HEK293T (cell line): ENCODE measurements at places on chromosomes 3 and 15.

GRCh38 chr3:123371859-123372685 lies 76.8 kb downstream of the ADCY5 start:
- no peak for DNase-seq

- no peak for DNase-seq
Measured at GRCh38 chr15:64695561-64695992, 79.8 kb downstream of the RBPMS2 start.

DNA sequence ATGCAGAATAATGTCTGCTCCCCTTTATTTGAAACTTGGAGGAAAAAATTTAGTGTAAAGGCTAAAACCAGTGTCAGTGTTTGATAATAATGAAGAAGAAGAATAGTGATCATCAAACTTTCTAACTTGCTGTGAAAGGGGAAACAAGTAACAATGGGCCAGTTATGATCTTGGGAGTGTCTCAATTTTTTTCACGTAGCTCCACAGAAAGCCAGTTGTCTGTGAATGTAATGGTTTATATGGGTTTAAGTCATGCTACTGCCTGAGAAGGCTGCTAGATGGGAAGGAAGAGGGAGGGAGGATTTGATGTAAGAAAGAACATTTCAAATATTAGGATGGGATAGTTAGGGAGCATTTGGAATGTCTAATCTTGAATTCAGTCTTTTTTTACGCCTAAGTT lies 21.1 kb upstream of the SSR3 start:
- no peak for DNase-seq

DNA sequence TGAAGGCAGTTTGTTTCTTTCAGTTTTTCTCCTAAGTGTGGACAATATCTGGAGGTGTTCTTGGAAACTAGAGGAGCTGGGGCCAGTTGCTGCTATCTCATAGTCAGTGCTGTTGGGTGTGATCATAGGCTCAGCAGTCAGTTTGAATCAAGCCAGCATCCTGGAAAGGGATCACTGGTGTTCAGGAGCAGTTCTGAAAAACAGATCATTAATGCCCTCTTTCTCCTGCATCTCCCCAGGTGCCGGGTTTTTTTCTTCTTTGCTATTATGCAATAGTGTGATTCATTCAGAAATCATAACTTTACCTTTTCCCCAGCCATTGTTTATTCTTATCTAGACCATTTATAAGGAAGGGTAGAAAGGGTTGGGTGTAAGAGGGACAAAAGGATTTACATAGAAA lies 24.0 kb downstream of the LNP1 start:
- no peak for DNase-seq

GRCh38 chr3:87288446-87288845 lies 12.1 kb upstream of the POU1F1 start:
- no peak for DNase-seq

- DNase-seq = no peak
Measured at GRCh38 chr3:102511639-102512038, 76.8 kb downstream of the ZPLD1 start.

DNA sequence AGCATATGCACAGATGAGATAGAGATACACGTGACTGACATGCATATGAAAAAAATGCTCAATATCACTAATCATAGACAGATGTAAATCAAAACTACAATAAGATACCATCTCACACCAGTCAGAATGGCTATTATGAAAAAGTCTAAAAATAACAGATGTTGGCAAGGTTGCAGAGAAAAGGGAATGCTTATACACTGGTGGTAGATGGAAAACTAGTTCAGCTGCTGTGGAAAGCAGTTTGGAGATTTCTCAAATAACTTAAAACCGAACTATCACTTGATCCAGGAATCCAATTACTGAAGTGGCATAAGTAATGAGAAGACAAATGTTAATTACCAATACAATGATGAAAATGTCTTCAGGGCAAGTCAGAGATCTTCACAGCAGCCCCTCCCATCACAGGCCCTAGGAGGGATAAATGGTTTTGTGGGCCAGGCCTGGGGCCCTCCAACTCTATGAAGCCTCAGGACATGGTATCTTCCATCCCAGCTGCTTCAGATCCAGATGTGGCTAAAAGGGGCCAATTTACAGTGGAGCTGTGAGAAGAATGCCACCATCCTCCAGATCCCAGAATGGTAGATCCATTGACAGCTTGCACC lies 71.4 kb upstream of the PLSCR4 start:
- no peak for DNase-seq

GRCh38 chr15:34679291-34679690 lies 75.5 kb downstream of the GJD2 start:
- DNase-seq = no peak

DNA sequence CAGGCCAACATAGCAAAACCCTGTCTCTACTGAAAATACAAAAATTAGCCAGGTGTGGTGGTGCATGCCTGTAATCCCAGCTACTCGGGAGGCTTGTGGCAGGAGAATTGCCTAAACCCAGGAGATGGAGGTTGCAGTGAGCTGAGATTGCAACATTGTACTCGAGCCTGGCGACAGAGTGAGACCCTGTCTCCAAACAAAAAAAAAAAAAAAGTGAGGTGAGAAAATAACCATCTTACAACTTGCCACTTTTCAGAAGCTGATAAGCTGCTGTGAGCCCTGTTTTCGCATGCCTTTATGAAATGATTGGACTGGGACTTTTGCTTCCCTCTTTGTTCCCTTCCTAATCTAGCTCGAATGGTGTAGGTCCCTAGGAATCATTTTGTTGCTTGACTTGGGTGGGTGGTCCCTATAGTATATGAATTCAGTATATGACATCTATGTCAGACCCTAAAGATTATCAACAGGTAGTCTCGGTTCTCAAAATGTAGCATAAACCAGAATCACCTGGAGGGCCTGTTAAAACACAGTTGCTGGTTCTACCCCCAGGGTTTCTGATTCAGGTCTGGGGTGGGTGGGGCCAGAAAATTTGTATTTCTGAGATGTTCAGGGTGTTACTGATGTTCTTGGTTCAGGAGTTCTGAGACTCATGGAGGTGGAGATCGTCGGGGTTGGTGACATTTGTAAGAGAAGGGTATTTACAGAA lies 107.9 kb downstream of the FNDC3B start:
- DNase-seq = no peak

DNA sequence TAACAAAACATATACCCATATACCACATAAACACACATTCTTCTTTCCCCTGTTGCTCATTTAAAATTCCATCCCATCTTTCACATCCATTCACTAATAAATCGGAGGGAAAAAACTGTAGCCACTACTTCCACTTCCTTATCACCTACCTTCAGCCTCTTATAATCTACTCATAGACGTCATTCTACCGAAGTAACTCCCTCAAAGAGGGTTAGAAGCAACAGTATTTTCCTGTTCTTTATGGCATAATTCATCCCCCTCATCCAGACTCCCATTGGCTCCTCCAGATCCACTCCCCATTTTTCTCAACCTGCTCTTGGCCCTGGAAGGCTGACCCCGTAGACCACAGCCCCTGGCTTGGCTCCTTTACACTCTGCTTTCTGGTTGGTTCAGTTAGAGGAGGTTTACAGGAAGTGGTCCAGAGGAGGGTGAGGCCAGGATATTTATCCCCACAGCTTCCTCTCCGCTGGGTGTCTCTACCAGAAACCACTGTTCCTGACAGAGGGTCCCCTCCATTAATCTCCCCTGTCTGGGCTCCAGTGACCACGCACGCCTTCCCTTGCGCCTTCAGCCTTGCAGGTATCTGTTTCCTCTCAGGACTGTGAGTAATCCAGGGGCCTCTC lies 46.3 kb downstream of the FMN1 start:
- no peak for DNase-seq

DNA sequence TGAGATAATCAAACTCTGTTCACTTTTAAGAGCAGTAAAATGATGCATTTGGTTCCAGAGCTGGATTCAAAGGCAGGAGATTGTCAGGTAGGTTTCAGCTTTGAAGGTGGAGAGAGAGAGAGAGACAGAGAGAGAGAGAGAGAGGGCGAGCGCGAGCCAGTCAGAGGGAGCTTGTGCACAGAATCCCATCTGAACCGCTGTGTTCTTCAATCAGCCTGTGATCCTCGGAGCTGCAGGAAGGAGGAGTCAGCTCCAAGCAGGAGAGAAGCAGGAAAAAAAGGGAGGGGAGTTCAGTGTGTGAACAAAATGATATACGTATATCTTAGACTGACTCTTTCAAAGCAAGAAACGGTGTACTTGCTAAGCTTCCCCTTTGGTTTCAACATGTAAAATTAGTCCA lies at the start of gene GPR149:
Gene GPR149 (minus strand): TSS at position 177 of the 400 bp plus-strand sequence. CDS start 575 bp downstream, outside the sequence.
- peak; percentile 58 for DNase-seq

DNA sequence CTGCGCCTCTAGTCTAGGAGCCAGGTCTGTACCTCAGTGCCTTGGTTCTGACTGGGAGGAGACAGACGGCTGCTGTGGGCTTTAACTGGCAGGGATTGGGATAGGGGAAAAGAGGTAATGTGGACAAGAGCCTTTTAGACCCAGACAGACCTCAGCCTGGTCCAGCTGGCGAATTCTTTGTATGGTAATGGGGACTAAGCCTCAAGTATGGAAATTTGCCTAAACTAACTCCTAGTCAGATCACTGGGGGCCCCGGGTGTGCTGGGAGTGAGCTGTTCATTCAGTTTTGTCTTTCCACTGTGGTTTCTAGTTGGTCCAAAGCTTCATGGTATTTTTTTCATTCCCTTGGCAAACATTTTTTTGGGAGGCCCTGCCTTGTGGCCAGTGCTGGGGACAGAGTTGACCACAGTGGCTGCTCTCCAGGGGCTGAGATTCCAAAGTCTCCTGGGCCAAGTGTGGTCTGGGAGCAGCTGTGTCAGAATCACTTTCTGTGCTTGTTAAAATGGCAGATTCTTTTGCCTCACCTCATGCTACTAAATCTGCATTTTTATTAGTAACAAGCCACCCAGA lies 261.4 kb upstream of the C2CD4B start:
- no peak for DNase-seq

GRCh38 chr3:178500631-178501030 lies 35.6 kb upstream of the KCNMB2 start:
- no peak for DNase-seq

DNA sequence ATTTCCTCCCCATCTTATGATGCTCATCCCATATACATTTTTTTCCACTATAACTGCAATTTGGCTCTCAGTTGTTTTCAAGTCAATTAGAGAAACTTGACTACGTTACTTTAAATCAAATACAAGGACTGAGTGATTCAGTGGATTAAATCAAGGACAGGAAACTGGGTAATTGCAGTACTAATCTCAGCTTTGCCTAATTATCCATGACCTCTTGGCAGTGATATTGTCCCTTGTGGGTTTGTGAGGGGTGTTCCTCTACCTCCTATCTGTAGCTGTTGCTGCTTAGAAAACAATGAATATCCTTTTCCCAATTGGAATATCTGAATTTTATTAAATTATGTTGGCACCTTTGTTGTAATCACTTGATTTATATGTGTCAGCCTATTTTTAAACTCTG lies 79.4 kb downstream of the ZPLD1 start:
- DNase-seq = no peak

GRCh38 chr3:57062101-57062631 lies 1.7 kb downstream of the SPATA12 start:
- no peak for DNase-seq

DNA sequence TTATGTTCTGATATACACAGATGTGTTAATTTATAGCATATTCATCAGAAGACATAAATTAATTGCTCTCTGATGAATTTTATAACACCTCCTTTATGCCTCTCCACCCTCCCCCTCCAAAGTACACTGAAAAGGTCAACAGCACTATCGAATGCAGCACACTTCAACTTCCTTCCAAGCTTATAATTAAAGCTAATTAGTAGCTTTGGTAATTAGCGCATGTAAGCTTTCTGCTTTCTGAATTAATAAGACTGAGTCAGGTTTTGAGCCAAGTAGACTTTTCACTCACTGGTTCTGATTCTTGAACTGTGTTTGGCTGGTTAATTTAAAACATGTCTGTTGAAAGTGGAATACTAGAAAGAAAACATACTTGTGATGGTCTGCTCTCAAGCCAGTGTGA lies 760.8 kb upstream of the CFAP20DC start:
- no peak for DNase-seq

- no peak for DNase-seq
Measured at GRCh38 chr3:195255176-195255500, 15.8 kb downstream of the XXYLT1 start.

DNA sequence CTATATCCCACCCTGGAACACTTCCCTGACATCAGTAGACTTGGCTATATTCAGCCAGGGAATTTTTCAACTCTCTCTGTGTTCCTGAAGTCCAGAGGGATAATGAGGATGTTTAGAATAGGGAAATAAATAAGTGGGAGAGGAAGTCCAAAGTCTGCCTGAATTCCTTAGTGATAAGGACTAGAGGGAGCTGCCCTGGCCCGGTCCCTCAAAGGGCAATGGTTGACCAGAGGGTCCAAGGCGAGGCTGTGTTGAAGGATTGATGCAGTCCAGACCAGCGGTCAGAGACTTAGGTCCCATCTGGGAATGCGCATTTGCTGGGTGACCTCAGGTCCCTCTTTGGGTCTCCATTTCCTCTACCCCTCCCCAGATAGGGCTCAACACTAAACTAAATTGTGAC lies 7.9 kb downstream of the VIPR1 start:
- DNase-seq = no peak

GRCh38 chr3:157360044-157360443 lies 76.6 kb upstream of the PTX3 start:
- DNase-seq = no peak

DNA sequence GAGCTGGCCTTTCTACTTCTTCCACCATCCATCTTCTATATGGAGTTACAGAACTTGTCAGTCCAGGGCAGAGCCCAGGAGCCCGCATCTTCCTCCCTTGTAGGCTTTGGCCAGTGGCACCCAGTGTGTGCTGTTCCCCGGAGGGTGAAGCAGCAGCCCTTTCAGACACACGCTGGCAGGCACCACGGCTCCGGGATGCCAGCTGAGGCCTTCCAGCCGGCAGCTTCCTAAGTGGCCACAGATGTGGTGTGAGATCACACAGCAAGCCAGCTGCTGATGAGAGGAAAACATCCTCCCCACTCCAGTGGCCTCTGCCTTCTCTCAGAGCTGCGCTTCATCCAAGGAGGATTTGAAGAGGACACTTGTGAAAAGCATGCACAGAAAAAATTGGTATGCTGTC lies 24.1 kb downstream of the CRABP1 start:
- no peak for DNase-seq

GRCh38 chr3:110518031-110518430 lies 553.6 kb upstream of the NECTIN3 start:
- DNase-seq = no peak

- no peak for DNase-seq
Measured at GRCh38 chr3:187630404-187630803, 39.8 kb downstream of the SST start.

DNA sequence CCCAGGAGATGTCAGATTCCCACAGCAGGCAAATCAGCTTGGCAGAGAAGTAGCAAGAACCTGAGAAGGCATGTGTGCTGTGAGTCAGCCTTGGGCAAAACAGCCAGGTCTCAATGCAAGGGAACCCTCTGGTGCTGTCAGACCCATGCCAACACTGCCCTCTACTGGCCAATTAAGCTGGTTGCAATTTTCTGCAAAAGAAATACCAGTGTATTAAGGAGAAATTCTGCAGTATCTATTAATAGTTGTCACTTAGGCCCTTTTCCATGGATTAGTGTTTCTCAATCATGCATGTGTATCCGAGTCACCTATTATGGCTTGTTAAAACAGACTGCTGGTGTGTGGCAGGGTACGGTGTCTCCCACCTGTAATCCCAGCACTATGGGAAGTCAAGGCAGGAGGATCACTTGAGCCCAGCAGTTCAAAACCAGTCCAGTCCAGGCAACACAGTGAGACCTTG lies 26.2 kb downstream of the MAP4 start:
- DNase-seq = peak; percentile 80
